ENCODE measurements at places on chromosomes 13 and 19.

DNA sequence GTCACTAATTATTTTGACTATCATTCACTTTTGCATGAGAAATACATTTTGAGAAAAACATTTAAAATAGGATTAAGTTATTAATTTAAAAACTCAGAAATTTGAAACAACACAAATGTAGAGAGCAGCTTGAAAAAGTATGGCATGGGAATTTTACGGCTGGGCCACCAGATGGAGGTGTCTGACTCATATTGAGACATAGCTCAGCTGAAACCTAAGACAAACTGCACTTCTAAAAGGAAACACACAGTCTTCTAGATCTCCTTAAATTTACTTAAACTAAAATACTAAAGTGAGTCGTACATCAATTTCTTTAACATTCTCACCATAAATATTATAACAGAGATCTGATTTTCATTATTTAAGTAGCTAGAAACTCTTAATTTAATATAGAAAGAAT is 41.9 kb upstream of the POSTN start:
- DNase-seq = peak; percentile 69

DNA sequence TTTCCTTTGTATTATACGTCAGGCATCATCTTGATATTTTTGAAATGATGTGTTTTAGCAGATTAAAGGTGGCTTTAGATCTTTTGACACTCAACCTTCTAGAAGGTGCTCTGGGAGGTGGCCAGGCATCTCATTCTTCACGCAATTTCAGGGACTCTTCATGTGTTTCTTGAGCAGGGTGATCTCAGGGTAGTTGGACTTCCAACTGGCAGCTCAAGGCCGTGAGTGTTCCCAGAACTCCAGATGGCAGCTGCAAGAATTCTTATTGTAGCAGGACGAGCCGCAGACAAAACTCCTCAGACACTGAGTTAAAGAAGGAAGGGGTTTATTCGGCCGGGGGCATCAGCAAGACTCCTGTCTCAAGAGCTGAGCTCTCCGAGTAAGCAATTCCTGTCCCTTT is 82.5 kb upstream of the UBAC2 start:
- DNase-seq = no peak

DNA sequence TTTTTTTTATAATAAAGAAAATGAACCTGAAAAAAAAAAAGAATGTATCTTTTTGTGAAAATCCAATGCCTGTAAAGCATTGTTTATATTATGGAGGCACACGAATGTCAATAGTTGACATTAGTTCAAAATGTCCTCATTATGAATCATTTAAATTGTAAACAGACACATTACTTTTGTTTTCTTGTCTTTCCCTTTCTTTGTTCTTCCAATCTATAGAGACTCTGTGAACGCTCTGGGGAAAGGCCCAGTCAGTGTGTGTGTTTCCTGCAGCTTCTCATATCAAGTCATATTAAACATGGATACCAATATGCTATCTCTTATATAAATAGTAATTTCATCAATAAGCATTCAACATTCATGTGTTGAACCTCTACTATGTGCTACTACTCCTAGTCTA is 193.1 kb downstream of the KCTD12 start:
- no peak for DNase-seq

GRCh38 chr19:41882568-41883462 is at the start of gene ARHGEF1:
TSS of gene ARHGEF1 (plus strand) at chr19:41883184. CDS start at chr19:41888083, 4,899 bp downstream.
- peak; percentile 51 for DNase-seq

- no peak for DNase-seq
Observed at GRCh38 chr19:40619333-40620160, 18.4 kb downstream of the LTBP4 start.

DNA sequence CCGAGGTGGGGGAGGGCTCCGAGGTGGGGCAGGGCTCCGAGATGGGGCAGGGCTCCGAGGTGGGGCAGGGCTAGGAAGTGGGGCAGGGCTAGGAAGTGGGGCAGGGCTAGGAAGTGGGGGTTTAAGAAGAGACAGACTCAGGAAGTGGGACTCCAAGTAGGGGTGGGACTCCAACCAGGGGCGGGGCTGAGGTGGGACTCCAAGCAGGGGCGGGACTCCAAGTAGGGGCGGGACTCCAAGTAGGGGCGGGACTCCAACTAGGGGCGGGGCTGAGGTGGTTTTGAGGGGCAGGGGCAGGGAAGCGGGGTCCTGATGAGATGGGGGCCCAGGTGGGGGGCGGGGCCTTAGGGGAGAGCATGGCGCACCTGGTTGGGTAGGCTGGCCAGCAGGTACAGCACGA is 13.6 kb downstream of the CFD start:
- DNase-seq = peak; percentile 71

- peak; percentile 100 for DNase-seq
Observed at GRCh38 chr19:10299545-10300458, 9.8 kb downstream of the ZGLP1 start.

DNA sequence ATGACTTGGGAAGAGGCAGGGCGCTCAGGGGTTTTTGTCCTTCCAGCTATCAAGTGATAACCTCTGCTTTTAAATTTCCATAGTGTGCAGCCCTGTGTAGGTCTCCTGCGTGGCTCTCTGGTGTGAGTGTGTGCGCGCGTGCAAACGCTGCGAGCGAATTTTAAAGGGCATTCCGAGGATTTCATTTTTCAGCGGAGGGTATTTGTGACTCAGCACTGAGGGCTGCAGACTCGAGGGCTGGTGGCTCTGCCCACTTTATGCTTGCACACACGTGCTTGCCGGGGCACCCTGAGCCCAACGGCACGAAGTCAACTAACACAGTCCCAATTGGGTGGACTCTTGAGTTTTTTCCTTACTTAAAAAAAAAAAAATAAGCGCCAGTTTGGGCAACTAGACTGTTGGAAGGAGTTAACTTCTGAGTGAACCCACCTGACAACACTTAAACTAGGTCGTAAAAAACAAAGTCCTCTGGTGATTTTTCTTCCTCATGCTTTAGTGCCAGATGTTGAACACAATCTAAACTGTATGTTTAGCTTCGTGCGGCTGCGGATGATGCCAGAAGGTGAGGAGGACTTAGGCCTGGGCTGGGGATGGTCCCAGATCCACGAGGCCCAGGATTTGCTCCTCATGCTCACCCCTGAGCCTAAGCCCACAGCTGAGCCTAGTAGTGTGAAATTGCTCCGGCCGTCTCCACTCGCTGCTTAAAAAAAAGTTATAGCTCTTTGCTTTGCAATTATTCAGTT is 2.1 kb downstream of the FGF9 start:
- no peak for DNase-seq

DNA sequence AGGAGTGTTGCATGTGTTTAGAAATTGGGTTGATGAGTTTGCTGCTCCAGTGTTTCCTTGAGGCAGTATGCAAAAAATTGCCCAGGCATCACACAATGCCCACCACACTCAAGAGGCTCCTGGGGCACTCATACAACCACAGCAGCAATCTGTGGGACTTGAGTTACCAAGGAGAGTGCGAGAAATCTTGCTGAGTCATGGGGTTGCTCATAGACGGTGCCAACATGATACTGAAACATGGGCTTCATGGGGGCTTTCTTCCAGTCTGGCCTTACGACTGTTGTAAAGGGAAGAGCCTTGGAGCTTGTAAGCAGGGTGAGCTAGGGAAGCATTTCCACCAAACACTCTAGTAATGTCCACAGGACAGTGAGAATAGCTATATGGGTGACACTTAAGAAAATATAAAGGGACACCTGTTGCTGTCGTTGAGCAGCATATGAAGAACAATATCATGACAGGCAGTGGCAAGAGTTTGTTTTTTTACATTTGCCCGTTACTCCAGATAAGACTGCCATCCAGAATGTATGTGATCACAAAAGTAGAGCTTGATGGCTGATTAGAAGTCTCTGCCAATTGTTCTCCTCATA is 1237.4 kb downstream of the UQCRFS1 start:
- no peak for DNase-seq

DNA sequence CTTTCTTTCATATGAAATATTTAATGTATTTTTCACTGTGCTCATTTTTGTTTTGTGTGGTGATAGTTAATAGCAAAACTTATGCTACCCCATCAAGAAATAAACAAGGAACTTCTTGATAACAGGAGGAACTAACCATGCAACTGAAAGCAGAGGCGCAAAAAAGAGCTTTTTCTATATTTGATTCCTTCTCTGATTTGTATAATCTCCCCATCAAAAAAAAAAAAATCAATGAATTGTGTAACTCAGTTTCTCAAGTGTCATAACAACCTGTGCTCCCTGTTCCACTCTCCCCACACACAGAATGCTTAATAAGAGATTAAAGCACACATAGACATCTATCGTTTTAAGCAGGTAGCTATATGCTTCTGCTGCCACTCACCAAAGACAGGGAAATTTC is 67.3 kb upstream of the MED4 start:
- no peak for DNase-seq

GRCh38 chr13:31437975-31438374 is 238.2 kb downstream of the B3GLCT start:
- no peak for DNase-seq

DNA sequence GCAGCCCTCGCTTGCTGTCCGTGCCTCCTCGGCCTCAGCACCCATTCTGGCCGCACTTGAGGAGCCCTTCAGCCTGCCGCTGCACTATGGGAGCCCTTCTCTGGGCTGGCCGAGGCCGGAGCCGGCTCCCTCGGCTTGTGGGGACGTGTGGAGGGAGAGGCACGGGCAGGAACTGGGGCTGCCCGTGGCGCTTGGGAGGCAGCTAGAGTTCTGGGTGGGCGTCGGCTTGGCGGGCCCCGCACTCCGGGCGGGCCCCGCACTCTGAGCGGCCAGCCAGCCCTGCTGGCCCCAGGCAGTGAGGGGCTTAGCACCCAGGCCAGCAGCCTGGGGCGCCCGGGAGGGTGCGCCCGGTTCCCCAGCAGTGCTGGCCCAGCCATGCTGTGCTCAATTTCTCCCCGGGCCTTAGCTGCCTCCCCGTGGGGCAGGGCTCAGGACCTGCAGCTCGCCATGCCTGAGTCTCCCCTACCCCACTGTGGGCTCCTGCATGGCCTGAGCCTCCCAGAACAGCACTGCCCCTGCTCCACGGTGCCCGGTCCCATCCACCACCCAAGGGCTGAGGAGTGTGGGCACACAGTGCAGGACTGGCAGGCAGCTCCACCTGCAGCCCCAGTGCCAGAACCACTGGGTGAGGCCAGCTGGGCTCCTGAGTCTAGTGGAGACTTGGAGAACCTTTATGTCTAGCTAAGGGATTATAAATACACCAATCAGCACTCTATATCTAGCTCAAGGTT is 240.0 kb upstream of the PRR20A start:
- no peak for DNase-seq

GRCh38 chr13:48590141-48590901 is 57.4 kb upstream of the RCBTB2 start:
- peak; percentile 81 for DNase-seq

GRCh38 chr13:36051082-36051481 is 80.1 kb downstream of the DCLK1 start:
- no peak for DNase-seq

DNA sequence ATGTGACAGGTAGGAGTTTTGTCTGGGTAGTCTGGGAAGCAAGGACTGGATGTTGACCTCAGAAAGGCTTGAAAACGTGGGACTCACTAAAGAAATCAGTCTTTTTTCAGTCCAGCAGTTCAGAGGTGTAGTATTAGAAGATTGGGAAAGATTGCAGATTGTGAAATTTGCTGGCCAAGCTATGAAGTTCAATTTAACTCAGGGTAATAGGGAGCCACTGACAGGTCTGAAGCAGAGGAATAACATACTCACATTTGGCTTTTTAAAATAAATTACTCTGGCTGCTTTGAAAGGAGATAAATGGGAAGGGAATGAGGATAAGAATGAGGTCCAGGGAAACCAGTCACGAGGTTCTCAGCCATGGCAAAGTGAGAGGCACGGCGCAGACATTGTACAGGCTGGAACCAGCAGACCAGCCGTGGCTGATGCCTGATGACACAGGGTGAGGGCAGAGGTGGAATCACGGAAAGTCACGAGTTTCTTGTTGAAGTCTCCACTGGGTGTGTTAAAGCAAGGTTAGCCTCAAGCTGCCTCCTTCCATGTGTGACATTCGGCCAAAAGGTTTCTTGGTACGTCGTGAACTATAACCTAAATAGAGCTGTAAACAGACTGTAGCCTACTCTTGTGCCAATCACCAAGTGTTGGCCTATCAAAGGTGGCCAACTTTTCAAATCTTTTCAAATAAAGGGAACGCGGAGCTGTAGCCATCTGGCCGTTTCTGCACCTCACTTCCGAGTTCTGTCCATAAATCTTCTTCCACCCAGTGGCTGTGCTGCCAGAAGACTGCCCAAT is 377.6 kb downstream of the IRS2 start:
- peak; percentile 10 for DNase-seq

DNA sequence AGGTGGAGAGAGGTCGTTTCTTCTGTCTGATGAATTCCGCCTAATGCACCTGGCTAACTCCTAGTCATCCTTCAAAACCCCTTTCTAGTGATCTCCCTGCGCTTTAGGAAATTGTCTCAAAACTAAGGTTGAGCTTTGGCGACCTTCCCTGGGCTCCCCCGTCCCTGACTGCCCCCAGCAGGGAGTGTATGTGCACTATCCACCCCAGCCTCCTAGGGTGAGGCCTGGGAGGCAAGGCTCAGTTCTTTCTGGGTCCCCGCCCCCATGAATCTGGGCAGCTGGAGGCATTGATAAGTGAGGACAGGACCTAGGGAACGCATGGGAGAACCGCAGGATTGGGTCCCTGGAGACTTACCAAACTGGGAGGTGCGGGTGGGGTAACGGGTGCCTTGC is 378 bp downstream of the TLE6 start:
- no peak for DNase-seq

- DNase-seq = no peak
Observed at GRCh38 chr13:52356327-52356726, 49.6 kb downstream of the THSD1 start.

GRCh38 chr13:44710576-44710975 is 134.4 kb upstream of the TSC22D1 start:
- DNase-seq = no peak

DNA sequence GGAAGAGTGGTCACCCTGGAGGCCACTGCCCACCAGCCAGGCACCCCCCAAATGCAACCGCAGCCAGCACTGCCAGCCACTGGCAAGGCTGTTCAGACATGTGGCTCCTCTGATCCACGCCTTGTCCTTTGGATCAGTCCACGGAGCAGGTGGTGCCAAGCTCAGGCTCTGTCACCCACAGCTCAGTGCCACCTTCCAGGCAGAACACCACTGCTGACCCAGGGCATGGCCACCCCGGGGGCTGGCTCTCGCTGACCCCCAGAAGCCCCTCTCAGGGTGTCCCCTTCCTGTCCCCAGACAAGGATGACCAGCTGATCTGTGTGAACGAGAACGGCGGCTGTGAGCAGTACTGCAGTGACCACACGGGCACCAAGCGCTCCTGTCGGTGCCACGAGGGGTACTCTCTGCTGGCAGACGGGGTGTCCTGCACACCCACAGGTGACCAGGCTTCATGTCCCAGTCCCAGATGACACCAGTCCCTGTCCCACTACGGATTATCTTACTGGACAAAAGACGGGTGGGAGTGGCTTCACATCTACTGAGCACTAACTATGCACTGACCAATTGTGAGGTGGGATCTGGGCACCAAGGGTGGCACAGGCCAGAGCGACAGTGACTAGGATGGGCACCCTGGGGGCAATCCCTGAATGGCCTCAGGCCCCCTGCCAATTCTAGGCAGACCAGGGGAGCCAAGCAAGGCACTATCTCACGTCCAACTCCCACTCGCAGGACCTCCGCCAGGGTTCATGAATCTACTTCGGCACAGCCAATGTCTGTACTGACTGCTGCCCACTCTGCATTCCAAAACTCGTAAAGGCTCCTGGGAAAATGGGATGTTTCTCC is 7.0 kb upstream of the F10 start:
- DNase-seq = no peak
